CD8-positive, alpha-beta memory T cell (primary cell): ENCODE measurements at places on chromosomes 12 and 14. TPM values are rescaled to one million over a fixed set of nuclear protein-coding genes. Genes with fewer than 3 reads are reported as not detected.

The KIF5A gene
- polyA plus RNA-seq: 0.12 TPM

The KRT82 gene
- polyA plus RNA-seq: not detected

The CMA1 gene
- not detected for polyA plus RNA-seq

The OR6C68 gene
- not detected for polyA plus RNA-seq

The HCAR3 gene
- not detected for polyA plus RNA-seq

The PDE3A gene
- polyA plus RNA-seq: not detected

The LUM gene
- polyA plus RNA-seq: not detected

The LTB4R2 gene
- 2.6 TPM for polyA plus RNA-seq

The RFLNA gene
- not detected for polyA plus RNA-seq

The ANKRD33 gene
- not detected for polyA plus RNA-seq

The TMEM132C gene
- polyA plus RNA-seq: not detected

The LRP10 gene
- polyA plus RNA-seq: 105 TPM

The FBLN5 gene
- polyA plus RNA-seq: 12.1 TPM

The IL31 gene
- polyA plus RNA-seq: not detected

The TPH2 gene
- polyA plus RNA-seq: not detected

The TMEM63C gene
- polyA plus RNA-seq: 0.28 TPM

The TGM1 gene
- polyA plus RNA-seq: not detected

The FLVCR2 gene
- polyA plus RNA-seq: 0.60 TPM

The ARHGDIB gene
- polyA plus RNA-seq: 2,936 TPM

The SRSF9 gene
- 214 TPM for polyA plus RNA-seq

The FCF1 gene
- 33.0 TPM for polyA plus RNA-seq

The VRTN gene
- polyA plus RNA-seq: not detected
